AML-193 (cell line): ENCODE measurements at places on chromosomes 4 and X.

DNA sequence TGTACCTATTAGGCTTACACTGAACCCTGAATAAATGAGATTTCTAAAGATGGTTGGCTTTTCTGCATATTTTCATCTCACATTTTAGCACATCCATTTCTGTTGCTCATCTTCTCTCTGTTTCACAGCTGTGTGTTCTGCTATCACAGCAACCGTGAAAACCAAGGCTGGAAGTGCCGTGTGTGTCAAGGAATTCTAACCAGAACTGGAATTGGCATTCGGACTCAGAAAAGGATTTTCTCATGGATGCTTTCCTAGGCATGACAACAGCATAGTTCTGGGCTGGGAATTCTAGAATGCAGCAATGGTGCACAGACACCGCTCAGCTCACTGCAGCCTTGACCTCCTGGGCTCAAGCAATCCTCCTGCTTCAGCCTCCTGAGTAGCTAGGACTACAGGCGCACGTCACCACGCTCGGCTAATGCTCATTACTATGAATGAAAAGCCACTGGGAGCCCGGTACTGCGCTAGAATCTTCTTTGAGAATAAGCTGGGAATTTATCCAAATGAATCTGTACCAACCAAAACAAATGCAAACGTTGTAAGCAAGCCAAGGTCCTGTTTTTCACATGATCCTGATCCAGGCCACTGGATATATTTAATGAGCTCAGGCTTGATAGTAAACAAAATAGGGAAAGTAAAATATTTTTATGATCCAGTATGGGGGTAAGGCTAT is 105.2 kb downstream of the RBM47 start:
- no peak for DNase-seq

DNA sequence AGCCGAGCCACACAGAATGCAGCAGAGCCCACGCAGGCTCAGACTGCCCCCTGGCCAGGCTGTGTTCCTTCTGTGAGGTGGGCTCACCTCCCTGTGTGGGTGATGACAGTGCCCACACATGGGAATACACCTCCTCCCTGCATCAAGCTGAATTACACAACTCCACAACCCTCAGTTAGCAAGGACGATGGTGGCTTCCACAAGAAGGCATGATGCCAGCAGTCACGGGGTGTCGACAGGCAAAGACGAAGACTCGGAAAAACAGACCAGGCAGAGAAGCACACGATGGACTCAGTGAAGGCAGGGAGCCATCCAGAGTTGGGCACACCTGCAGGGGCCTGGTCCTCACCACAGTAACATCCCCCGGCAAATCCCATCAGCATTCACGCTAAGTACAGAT is 12.1 kb downstream of the LETM1 start:
- no peak for DNase-seq

GRCh38 chr4:103753868-103754653 is 34.3 kb upstream of the TACR3 start:
- DNase-seq, result no peak

DNA sequence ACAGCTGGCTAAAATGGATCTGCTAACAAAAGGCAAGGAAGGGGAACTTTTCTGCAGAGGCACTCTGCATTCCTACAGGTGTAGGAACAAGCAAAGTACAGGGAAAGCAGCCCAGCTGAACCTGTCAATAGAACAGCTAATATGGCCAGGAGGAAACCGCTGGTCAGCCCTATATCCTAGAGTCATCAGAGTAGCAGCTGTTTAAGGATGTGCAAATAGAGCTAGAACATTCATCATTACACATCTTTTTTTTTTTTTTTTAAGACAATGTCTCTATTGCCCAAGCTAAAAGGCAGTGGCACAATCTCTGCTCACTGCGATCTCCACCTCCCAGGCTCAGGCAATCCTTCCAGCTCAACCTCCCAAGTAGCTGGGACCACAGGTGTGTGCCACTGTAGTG is 163.0 kb downstream of the BTC start:
- peak; percentile 12 for DNase-seq

DNA sequence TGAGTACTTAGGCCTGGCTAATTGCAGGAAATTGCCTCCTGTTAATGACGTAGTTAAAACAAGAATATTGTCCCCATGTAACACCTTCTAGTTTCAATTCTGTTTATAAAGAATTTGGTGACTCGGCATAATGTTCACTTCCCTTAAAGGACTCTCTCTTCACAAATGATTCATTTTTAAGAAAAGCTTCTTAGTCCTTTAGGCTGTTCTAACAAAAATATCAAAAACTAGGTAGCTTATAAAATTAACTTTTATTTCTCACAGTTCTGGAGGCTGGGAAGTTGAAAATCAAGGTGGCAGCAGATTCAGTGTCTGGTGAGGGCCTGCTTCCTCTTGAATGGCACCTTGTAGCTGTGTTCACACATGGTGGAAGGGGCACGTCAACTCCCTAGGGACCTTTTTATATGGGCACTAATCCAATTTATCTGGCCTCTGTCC is 23.8 kb downstream of the COL25A1 start:
- DNase-seq, result no peak

DNA sequence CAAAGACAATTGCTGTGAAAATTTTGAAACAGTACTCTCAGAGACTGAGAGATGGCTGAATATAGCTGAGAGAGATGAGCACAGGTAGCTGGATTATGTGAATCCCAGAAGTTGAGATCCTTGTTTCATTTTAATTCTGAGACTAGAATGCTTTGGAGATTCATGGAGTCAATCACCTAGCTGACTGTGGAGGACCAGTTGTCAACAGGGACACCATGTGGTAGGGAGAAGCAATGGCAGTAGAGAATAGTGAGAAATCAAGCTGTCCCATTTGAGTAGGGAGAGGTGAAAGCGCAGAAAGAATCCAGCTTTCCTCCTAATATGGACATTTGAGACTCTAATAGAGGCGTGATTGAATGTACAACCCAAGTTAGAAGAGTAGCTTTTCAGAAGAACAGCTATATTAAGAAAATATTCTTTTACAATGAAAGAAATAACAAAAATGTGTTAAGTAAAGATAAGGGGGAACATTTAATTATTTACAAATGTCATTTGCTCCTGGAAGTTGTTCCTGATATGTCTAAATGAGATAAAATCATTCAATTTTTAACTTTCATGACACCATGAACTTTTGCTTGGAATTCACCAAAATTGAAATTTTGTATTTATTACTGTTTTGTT is 30.3 kb upstream of the GLRB start:
- peak; percentile 35 for DNase-seq

DNA sequence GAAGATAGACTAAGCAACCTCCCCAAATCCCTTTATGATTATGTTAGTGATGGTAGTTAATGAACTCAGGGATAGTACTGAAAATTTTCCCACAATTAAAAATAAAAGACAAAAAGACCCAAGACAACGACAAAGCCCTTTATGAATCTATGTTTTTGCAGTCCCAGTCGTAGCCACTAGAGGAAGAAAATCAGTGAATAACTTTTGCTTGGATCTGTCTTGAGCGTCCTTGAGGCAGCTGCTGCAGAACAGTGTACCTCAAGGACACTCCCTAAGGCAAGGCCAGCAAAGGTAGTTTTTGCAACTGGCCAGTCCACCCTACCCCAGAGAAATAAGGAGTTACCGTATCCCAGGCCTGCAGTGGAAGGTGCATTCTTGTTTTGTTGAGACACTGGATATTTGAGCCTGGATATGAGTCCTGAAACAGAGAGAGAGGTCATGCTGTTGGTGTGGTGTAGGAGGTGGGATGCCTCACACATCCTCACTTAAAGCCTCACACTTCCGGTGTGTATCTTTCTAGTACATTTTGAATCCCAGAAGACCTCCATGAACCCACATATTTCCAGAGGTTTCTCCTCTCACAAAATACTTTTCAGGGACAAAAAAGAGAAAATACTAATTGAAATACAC is 8.7 kb upstream of the TIMM8A start:
- no peak for DNase-seq
